ENCODE measurements at places on chromosomes 7 and 10.

DNA sequence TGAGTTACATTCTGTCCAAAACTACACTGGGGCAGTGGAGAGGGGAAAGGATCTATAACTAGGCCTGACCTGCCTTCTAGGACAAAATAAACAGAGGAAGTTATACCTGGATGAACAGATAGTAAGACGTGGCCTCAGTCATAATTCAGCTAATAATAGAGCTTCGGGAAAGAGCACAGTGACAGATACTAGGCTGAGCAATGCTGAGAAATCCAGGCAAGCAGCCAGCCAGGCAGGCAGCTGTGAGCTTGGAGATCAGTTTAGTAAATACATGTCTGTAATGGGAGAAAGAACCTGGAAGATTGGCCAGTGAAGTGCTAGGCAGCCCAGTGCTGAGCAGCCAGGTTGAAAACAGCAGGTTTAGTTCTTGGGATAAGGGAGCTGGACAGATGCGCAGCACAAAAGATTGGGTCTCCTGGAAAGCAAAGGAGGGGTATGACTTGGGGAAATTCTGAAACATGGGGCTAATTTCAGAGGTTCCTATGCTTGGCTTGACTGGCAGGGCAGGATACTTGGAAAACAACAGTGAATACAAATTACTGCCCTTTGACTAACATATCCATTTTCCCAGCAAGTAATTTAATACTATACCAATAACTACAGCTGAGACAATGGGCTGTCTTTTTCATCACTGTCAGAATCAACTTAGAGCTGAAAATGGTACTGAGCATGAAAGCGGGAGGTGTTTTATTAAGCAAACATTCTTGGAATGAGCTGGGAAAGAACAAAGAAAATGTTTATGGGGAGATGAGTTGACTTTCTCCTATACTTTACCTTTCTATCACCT is 140.8 kb downstream of the DGKB start:
- DNase-seq = peak; percentile 56

DNA sequence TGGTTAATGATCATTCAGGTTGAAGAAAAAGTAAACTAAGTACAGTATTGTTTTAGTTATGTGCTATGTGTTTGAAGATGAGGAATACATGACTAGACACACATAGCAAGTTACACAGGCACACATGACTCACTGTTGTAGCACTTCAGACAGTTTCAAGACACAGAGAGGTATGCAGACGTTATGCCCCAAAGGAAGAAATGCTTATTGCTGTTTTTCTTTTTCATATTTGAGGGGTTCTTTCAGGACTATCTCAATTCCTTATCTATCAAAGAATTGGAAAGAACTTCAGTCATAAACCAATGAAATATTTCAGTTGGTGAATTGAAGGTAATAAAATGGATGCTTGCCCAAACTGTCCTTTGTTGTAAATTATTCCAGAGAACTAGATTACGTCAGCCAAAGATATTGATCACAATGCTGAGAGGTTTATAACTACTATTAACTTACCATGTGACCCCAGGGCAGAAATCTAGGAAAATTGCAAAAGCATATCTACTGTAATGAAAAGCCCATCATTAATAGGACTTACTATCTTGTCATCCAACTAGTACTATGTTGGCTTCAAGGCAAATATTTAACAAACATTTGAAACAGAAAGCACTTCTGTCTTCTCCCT is 61.2 kb upstream of the CAPZA2 start:
- DNase-seq = no peak

DNA sequence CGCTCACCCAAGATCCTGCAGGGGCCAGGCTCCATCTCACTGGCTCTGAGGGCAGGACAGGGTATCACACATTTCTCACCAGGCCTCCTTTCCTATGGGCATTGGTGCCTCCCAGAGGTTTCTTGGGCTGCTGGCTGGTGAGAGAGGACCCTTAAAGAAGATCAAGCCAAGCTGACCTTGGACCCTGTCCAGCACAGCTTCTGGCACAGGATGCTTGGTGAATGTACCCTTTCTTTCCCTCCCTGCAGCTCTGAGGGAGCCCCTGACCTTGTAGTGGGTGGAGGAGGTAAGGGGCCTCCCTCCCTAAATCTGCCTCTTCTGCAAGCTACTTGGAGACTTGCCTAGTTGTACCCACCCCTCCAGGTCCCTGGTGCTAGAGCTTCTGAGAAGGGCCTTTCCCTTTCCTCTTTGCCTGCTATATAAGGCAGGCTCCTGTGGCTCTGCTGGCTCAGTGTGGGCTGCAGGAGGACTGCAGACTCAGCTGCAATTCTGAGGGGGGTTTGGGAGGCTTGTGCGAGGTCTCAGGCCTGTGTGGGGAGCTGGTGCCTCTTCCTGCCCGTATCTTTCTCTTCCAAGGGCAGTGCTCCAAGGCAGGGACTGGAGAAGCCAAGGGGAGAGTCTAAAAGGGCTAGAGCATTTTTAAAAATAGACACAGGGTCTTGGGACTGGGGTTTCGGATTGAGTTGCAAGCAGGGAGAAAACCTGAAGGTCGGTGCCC is 11.7 kb upstream of the TRIM8 start:
- DNase-seq = no peak

- peak; percentile 73 for DNase-seq
Measured at GRCh38 chr7:1611708-1612241, 41.9 kb upstream of the PSMG3 start.

DNA sequence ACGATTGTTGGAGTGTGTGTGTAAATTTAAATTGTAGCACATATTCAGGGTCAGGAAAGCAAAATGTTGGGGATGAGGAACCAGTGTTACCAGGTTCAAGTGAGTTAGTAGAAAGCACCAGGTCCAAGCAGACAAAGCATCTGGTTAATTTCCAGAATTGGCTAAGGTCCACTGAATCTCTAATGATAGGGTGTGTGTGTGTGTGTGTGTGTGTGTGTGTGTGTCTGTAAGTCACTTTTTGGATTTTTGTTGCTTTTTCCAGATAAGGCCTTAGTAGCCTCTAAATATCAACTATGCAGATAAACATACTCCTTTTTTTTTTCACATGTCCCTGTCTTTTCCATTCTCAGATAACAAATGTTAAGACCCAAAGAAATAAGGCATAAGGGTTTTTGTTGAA is 36.6 kb upstream of the FMC1 start:
- DNase-seq = no peak

DNA sequence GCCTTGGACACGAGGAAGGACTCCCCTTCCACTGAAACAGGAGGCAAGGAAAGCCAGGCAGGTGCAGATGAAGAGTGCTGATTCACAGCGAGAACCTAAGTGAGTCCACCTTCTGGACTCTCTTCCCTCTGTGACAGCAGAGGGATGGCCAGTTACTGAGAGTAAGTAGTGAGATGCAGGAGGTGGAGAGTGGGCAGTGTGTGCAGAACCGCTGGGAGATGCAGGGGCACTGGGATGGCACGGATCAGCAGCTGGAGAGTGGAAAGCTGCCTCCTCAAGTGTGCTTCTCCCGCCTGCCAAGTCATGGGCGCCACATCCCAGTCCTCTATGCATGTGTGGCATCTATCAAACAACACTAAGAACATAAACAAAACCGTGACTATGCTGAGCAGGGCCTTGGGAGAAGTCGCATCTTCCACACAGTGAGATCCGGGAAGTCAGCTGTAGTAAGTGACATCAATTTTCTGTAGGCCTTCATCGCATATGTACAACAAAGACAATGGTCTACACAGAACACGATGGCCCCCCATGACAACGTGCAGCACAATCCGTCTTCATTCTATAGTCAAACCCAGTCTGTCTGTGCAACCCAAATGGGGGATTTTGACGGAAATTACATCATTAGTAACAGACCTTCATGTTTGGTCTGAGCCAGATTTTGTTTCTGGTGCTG is 217.4 kb upstream of the KLF14 start:
- no peak for DNase-seq

- DNase-seq = no peak
Measured at GRCh38 chr10:25157650-25158049, 17.2 kb upstream of the GPR158 start.

- no peak for DNase-seq
Measured at GRCh38 chr10:2951235-2951835, 116.0 kb upstream of the PFKP start.

DNA sequence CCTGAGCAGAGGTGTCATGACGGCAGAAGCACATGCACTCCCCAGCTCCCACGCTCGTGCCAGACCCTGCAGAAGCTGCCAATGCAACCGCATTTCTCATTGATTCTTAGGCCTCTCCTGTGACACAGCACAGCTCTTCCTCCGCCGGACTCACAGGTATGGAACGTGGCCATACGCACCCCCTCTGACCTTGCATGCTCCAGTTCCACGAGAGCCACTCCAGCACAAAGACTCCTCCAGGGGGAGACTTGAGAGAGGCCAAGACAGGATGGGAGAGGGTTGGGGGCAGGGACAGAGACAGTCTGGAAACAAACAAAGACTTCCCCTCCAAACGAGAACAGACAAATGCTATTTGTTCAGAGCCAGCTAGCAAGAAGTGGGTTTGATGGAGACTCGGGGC is 124.3 kb upstream of the PPP2R2D start:
- no peak for DNase-seq

- peak; percentile 5 for DNase-seq
Measured at GRCh38 chr10:117167789-117168674, 29.3 kb upstream of the KCNK18 start.

DNA sequence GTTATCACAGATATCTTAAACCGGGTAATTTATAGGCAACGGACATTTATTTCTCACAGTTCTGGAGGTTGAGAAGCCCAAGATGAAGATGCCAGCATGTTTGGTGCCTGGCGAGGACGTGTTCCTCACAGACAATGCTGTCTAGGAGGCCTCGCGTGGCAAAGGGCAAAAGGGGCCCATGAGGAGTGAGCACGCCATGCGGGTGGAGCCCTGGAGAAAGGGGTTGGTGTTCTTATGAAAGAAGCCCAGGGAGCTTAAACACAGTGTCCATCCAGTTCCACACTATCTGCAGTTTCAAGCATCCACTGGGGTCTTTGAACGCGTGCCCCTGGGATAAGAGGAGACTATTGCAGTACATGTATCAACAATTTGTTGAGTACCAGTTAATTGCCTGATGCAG is 51.4 kb downstream of the CXCL12 start:
- no peak for DNase-seq

GRCh38 chr7:158802535-158803366 is 26.6 kb downstream of the ESYT2 start:
- no peak for DNase-seq

DNA sequence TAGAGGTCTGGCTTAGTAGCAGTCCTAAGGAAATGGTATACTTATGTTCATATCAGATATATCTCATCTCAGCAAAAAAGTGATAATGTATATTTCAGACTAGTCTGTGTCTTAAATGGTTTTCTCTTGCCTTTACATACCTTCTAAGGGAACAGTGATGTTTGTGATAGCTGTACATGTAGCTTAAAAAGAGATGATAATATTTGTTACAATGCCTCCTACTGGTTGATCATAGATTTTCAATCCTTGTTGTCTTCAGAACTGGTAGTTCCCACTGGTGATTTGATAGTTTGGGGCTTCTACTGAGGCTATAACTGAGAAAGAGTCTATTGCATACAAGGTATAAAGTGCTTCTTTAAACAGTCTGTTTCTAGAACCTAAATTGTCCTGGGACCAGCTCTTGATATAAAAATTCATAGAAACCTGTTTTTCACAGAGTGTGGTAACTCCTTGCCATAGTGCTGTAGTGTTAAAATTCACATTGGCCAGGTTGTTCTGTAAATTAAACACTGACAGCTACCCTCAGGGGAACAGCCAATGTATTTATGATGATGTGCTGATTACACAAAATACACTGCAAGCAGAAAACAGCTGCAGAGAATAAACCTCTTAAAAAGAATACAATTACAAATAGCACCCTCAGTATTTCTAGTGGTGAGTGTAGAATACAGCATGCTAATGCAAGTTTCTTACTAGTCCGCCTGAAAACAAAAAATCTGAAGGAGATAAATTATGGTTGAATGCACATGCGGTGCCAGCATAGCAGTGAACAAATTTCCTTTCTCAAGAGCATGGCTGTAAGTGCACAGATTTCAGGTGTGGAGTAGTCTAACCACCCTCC is 90.3 kb downstream of the BTRC start:
- peak; percentile 9 for DNase-seq

Measured in fibroblast of the conjunctiva (primary cell).